Fibroblast of skin of right biceps (primary cell): ENCODE measurements at places on chromosomes 7 and 10.

- peak; percentile 62 for DNase-seq
Measured at GRCh38 chr7:86469680-86470295, 173.9 kb upstream of the GRM3 start.

- peak; percentile 64 for DNase-seq
Measured at GRCh38 chr10:96835899-96836298, 3.8 kb downstream of the LCOR start.

- DNase-seq = no peak
Measured at GRCh38 chr7:105972276-105972675, 9.2 kb downstream of the CDHR3 start.

GRCh38 chr10:12838995-12839927, 162.3 kb downstream of the CCDC3 start:
- DNase-seq = no peak

- DNase-seq = no peak
Measured at GRCh38 chr7:91068136-91068795, 196.0 kb upstream of the FZD1 start.

DNA sequence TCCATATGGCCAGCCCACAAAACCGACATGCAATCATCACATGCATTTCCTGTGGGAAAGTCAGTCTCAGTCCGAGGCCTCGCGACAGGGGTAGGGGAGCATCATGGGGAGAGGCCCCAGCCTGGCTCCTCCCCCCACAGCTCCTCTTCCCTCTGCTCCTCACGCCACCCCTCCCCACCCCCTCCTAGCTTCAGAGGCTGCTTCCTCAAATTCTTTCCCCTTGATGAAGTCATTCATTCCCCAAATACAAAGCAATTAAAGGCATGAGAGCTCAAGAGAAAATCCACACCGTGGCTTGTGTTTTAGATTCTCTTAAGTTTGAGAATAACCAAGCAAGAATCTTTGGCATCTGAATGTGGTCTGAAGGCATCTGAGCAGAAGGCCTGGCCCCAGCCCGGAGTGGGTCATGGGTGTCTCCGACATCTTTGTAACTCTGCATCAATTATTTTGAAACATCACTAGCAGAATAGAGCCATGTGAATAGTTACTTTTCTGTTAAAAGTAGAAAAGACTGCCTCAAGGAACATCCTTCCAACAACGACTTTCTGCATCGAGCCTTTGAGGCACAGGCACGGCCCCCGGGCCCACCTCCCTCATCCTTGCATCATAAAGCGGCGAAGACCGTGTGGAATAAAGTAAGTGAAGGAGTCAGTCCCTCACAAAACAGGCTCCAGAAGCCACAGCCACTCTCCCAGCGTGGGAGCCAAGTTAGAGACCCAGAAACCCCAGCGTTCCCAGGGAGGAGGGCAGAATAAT, 90.9 kb downstream of the DIP2C start:
- peak; percentile 100 for DNase-seq

- DNase-seq = no peak
Measured at GRCh38 chr7:36565792-36566356, 158.4 kb downstream of the AOAH start.

GRCh38 chr7:38276096-38276877, 2.9 kb upstream of the TARP start:
- no peak for DNase-seq

DNA sequence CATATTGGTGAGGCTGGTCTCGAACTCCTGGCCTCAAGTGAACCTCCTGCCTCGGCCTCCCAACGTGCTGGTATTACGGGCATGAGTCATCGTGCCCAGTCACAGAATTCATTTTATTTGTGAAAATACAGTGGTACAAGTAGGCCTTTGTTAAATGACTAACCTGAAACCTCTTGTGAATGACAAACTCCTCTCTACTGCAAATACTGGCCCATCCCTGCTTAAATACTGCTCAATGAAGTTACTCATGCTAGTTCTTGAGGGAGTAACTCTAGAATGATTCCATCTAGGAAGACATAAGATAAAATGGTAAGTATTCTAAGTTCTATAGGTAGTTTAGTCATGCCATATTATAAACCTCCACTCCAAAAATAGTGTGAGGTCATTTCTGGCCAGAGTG, 80.7 kb downstream of the UBE2H start:
- no peak for DNase-seq
